Activated CD4-positive, alpha-beta T cell treated with anti-CD3 and anti-CD28 coated beads, Interleukin-2, amount 10 ng/mL, durations not matched to agents 7 days and 5 days (primary cell): ENCODE measurements at places on chromosomes 1 and 21.

GRCh38 chr21:27359141-27359540 lies 392.3 kb upstream of the ADAMTS5 start:
- no peaks in the 10 kb centered on the region for H3K4me1 ChIP-seq
- H3K36me3 ChIP-seq: no peaks in the 10 kb centered on the region
- no peak overlapping the region for H3K4me3 ChIP-seq
- no peaks in the 10 kb centered on the region for H3K27me3 ChIP-seq
- H3K27ac ChIP-seq: no peak overlapping the region
- DNase-seq: no peak

GRCh38 chr21:46439906-46440305 lies 18.8 kb upstream of the DIP2A start:
- H3K36me3 ChIP-seq: peaks cover 57% of the 10 kb centered on the region
- H3K4me1 ChIP-seq: peaks cover 4% of the 10 kb centered on the region
- no peaks in the 10 kb centered on the region for H3K27me3 ChIP-seq
- no peak for DNase-seq

GRCh38 chr1:23337869-23338268 lies 6.2 kb downstream of the HNRNPR start:
- peaks cover 64% of the 10 kb centered on the region for H3K36me3 ChIP-seq
- no peak for DNase-seq
- H3K27ac ChIP-seq: no peak overlapping the region
- peaks cover 64% of the 10 kb centered on the region for H3K4me1 ChIP-seq
- H3K27me3 ChIP-seq: no peaks in the 10 kb centered on the region

DNA sequence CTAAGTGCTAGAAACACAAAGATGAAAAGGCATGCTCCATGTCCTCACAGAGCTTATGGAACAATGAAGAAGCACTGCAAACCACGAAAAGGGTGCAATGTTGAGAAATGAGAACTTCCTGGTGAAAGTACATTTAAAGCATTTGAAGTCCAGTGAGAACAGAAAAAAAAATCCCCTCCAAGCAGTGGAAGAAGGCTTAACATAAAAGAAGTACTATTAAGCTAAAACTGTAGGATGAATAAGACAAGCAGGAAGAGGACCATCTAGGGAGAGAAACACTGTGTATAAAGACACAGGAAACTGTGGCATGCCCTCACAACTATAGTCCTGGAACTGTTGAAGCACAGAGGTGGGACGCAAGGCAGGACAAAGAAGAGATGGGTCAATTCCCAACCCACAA lies 10.0 kb downstream of the TP53BP2 start:
- peaks cover 27% of the 10 kb centered on the region for H3K4me1 ChIP-seq
- no peaks in the 10 kb centered on the region for H3K27me3 ChIP-seq
- H3K36me3 ChIP-seq: no peaks in the 10 kb centered on the region
- H3K4me3 ChIP-seq: no peak overlapping the region
- DNase-seq: no peak

GRCh38 chr1:92441697-92442342 lies 44.9 kb downstream of the GFI1 start:
- H3K27me3 ChIP-seq: peaks cover 2% of the 10 kb centered on the region
- no peak for DNase-seq
- no peak overlapping the region for H3K27ac ChIP-seq
- no peak overlapping the region for H3K4me3 ChIP-seq

DNA sequence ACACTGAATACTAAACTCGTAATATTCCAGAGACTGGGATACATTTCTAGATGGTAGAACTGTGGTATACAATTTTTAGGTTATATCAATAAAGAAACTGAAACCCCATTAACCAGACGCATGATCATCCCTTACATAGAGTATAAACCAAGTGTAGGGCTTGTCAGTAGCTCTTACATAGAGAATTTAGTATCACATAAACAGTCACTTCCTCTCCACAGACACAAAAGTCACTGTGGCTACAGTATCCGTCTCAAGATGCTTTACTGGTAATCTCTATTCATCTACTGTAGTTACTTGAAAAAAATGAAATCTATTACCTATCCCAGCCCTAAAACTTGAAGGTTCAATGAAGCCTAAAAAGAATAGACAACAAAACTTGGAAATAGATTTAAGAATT lies 252.3 kb upstream of the TMPRSS15 start:
- H3K4me3 ChIP-seq: no peak overlapping the region
- no peaks in the 10 kb centered on the region for H3K27me3 ChIP-seq
- H3K36me3 ChIP-seq: no peaks in the 10 kb centered on the region
- no peak for DNase-seq

- peaks cover 12% of the 10 kb centered on the region for H3K36me3 ChIP-seq
- no peak for DNase-seq
- H3K4me1 ChIP-seq: peaks cover 36% of the 10 kb centered on the region
- peak overlapping the region; percentile 11 for H3K4me3 ChIP-seq
Measured at GRCh38 chr1:90728502-90729287, 11.6 kb upstream of the BARHL2 start.

DNA sequence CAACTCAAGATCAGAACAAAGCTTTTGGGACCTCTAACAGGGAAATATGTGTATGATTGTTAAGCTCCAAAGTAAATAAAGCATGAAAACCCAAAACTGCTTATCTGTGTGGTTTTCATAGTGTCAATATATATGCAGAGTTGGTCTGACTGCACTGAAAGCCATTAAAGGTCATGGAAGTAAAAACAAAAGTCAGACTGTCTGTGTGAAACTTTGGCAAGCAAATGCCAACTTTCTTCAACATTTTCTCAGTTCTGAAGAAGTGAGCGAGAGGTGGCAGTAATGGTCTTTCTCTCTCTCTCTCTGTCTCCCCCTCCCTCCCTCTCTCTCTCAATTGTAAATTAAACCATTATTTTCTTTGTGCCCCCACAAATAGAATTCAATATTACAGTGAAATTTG lies 100.1 kb upstream of the S1PR1 start:
- H3K4me3 ChIP-seq: peak overlapping the region; percentile 18
- H3K4me1 ChIP-seq: peaks cover 69% of the 10 kb centered on the region
- H3K27ac ChIP-seq: peak overlapping the region; percentile 83
- no peaks in the 10 kb centered on the region for H3K27me3 ChIP-seq
- DNase-seq: peak; percentile 57

- peaks cover 74% of the 10 kb centered on the region for H3K4me1 ChIP-seq
- peaks cover 40% of the 10 kb centered on the region for H3K36me3 ChIP-seq
- H3K27me3 ChIP-seq: no peaks in the 10 kb centered on the region
- H3K4me3 ChIP-seq: peak overlapping the region; percentile 29
- DNase-seq: peak; percentile 44
- peak overlapping the region; percentile 77 for H3K27ac ChIP-seq
Measured at GRCh38 chr1:24540906-24541710, 14.8 kb upstream of the NCMAP start.

DNA sequence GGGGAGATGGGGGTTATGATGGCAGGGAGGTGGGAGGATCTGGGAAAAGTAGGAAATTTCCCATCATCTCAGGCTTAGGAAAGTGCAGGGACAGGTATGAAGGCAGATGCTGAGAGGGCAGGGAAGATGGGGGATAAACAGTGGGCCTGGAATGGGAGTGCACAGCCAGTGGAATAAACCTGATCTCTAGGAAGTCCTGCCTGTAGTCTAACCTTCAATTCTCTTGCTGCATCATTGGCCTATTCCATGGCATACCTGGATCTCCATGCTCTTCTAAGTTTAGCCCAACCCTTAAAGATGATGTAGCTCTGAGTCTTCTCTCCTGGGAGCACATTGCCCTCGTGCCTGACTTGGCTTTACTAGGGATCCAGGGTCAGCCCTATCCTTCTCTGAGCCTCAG lies 2.7 kb downstream of the BCAN start:
- DNase-seq: no peak
- H3K4me1 ChIP-seq: peaks cover 33% of the 10 kb centered on the region
- no peaks in the 10 kb centered on the region for H3K36me3 ChIP-seq
- peaks cover 83% of the 10 kb centered on the region for H3K27me3 ChIP-seq
- H3K27ac ChIP-seq: no peak overlapping the region
- no peak overlapping the region for H3K4me3 ChIP-seq

DNA sequence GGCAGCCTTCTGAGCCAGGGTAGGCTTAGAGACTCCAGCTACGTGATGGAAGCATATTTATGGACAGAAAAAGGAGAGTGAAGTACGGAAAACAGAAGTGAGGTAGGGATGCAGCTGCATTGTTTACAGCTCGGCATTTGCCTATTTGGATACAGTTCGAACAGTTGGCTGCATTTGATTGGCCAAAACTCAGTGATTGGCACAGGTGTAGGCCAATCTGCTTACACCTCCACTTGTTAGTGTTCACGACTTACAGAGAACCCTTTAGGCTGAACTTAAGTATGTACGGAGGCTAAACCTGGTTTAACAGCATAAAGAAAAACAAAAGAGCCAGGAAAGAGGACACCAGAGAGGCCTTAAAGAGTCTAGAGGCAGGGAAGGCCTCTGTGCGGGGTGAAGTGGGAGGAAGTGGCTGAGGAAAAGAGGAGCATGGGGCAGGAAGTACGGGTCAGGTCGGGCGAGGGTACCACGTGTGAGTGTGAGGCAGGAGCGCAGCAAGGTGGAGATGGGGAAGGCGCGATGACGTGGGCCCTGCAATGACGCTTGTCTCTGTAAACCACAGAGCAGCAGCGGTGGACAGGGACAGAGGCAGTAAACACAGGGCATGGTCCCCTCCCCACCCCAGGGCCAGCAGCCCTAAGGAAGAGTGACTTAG lies 32.0 kb downstream of the RSPH1 start:
- peaks cover 8% of the 10 kb centered on the region for H3K36me3 ChIP-seq
- peak overlapping the region; percentile 5 for H3K4me3 ChIP-seq
- peak; percentile 57 for DNase-seq
- peaks cover 8% of the 10 kb centered on the region for H3K27me3 ChIP-seq
- peaks cover 69% of the 10 kb centered on the region for H3K4me1 ChIP-seq
- H3K27ac ChIP-seq: peak overlapping the region; percentile 86

GRCh38 chr1:97608272-97608671 lies 312.6 kb downstream of the DPYD start:
- no peak overlapping the region for H3K4me3 ChIP-seq
- no peaks in the 10 kb centered on the region for H3K4me1 ChIP-seq
- no peaks in the 10 kb centered on the region for H3K27me3 ChIP-seq
- DNase-seq: no peak

DNA sequence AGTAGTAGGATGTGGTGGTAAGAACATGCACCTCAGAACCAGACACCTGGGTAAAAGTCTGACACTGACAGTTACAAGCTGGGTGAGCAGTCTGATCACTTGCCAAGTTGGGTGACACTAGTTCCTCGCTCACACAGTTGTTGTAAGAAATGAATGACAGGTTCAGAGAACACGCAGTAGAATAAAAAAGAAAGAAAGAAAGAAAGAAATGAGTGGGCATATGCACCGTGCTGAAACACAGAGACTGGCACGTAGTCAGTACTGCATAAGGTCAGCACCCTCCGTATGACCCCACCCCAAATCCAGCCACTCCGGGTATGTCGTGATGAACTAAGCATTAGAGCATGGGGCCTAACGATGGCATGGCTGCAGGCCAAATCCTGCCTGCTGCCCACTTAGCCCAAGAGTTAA lies 90.6 kb downstream of the GLUL start:
- H3K27me3 ChIP-seq: no peaks in the 10 kb centered on the region
- H3K4me1 ChIP-seq: peaks cover 34% of the 10 kb centered on the region
- no peak overlapping the region for H3K27ac ChIP-seq

DNA sequence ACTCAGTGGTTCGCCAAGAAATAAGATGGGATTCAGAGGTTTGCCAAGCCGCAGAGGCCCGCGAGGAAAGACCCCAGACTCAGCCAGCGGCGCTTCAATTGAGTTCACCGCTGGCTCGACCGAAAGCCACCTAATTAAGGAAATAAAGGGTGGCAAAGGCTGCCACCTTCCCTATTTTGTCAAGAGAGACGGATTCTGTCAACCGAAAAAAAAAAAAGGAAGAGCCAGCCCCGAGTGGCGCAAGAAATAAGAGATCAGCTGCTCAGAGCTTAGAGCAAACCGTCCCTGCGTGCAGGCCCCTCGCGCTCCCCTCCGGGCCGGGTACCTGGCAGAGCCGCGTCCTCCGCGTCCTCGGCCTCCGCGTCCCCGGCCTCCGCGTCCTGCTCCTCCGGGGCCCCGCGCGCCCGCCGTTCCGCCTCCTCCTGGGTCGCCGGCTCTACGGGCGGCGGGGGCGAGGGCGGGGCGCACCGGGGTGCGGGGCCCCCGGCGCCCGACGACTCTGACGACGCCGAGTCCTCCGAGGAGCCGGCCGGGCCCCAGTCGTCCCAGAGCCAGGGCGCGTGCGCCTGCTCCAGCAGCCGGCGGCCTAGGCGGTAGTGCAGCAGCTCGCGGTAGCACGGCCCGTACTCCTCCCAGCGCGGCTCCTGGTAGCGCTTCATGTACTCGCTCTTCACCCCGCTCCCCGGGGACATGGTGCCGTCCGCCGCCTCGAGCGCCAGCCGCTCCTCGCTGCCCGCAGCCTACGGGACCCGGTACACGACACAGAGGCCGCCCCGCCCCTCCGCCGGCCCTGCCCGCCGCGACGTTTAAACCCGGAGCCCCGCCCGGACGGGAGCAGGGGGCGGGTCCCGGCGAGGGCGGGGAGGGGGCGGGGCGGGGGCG lies 832 bp downstream of the CCSAP start:
- H3K4me1 ChIP-seq: peaks cover 51% of the 10 kb centered on the region
- DNase-seq: peak; percentile 79
- H3K27me3 ChIP-seq: peaks cover 8% of the 10 kb centered on the region
- peak overlapping the region; percentile 95 for H3K27ac ChIP-seq
- peaks cover 27% of the 10 kb centered on the region for H3K36me3 ChIP-seq

GRCh38 chr1:171160639-171161354 lies 24.3 kb upstream of the FMO2 start:
- H3K27ac ChIP-seq: no peak overlapping the region
- H3K27me3 ChIP-seq: peaks cover 6% of the 10 kb centered on the region
- no peaks in the 10 kb centered on the region for H3K4me1 ChIP-seq
- no peaks in the 10 kb centered on the region for H3K36me3 ChIP-seq
